Uterus (tissue), 4 donors: ENCODE measurements at places on chromosomes 12 and 14.

- peaks cover 15% of the 10 kb centered on the region for H3K4me1 ChIP-seq
- no peak for DNase-seq
- peak overlapping the region; percentile 72 for H3K27ac ChIP-seq
- H3K4me3 ChIP-seq: peak overlapping the region; percentile 20
- H3K27me3 ChIP-seq: no peaks in the 10 kb centered on the region
Measured at GRCh38 chr14:103139132-103140025, 16.1 kb downstream of the TNFAIP2 start.

- no peaks in the 10 kb centered on the region for H3K36me3 ChIP-seq
- no peak overlapping the region for H3K27ac ChIP-seq
- no peak for DNase-seq
- no peaks in the 10 kb centered on the region for H3K27me3 ChIP-seq
- no peak overlapping the region for H3K4me3 ChIP-seq
Measured at GRCh38 chr14:96091149-96091693, 52.1 kb downstream of the C14orf132 start.

- no peaks in the 10 kb centered on the region for H3K27me3 ChIP-seq
- H3K4me3 ChIP-seq: no peak overlapping the region
- H3K27ac ChIP-seq: no peak overlapping the region
Measured at GRCh38 chr14:81669308-81669707, 135.7 kb upstream of the SEL1L start.

DNA sequence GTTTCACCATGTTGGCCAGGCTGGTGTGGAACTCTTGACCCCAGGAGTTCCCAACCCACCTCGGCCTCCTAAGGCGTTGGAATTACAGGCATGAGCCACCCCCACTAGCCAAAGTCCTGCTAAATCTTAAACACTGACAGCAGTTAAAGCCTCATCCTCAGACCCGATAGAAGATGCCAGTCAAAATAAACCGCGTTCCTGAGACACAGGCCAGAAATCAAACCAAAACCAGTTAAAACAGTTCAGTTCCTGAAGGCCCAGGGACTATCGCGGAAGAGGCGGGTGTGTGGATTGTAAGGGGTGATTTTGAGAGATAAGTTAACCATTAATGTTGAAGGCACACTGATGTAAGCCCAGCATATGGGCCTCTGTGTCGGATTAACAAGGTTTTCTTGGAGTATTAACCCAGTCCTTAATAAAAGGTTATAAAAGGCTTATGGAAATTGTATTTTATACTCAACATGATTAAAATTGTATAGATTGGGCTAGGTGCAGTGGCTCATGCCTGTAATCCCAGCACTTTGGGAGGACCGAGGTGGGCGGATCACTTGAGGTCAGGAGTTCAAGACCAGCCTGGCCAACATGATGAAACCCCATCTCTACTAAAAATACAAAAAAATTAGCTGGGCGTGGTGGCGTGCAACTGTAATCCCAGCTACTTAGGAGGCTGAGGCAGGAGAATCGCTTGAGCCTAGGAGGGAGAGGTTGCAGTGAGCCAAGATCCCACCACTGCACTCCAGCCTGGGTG is 18.7 kb upstream of the CDCA4 start:
- no peaks in the 10 kb centered on the region for H3K4me1 ChIP-seq
- DNase-seq: no peak
- no peaks in the 10 kb centered on the region for H3K27me3 ChIP-seq
- H3K36me3 ChIP-seq: no peaks in the 10 kb centered on the region
- H3K4me3 ChIP-seq: no peak overlapping the region
- no peak overlapping the region for H3K27ac ChIP-seq

DNA sequence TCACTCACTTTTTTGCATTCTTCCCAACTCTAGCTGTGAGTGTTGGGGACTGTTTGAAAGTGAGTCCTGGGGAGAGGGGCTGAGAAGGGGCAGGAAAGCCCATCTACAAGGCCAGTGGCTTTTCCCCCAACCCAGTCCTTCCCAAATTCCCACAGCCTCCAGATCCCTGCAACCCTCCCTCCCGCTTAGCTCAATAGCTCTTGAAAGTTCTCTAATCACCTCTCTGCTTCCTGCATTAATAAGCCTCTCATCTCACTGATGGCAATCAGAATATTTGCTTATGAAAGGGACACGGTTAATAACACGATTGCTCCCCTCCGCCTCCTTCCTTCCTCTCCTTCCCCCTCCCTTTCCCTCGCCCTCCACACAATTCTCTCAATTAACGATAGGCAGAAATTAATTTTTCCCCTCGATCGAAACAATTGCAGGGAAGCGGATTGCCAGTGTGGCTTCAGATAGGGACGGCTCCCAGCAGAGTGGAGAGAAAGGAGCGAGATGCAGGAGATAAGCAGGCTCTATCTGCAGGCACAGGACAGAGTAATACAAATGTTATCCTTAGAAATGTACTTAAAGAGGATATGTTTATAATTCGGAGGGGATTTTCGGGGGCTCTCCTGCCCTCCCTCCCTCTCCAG is 15.1 kb upstream of the GPATCH2L start:
- no peaks in the 10 kb centered on the region for H3K27me3 ChIP-seq
- H3K4me1 ChIP-seq: no peaks in the 10 kb centered on the region
- no peak overlapping the region for H3K27ac ChIP-seq
- no peaks in the 10 kb centered on the region for H3K36me3 ChIP-seq
- no peak overlapping the region for H3K4me3 ChIP-seq
- no peak for DNase-seq

DNA sequence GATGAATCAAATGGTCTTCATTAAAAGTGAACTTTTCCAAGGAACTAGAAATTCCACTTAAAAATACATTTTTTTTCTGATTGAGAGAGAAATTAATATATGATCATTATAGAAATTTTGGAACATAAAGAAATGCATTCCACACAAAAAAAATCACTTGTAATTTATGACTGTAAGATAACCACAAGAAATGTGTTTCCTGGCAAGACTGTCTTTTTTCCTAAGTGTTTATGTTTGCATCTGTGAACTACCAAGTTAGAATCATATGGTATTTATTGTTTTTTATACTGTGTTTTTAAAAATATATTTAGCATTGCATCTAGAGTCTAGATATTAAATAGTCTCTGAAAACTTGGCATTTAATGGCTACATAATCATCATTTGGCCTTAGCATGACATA is 726.8 kb downstream of the BCL11B start:
- no peak for DNase-seq
- no peaks in the 10 kb centered on the region for H3K27me3 ChIP-seq
- no peak overlapping the region for H3K27ac ChIP-seq
- no peaks in the 10 kb centered on the region for H3K36me3 ChIP-seq
- H3K4me1 ChIP-seq: no peaks in the 10 kb centered on the region
- H3K4me3 ChIP-seq: no peak overlapping the region

DNA sequence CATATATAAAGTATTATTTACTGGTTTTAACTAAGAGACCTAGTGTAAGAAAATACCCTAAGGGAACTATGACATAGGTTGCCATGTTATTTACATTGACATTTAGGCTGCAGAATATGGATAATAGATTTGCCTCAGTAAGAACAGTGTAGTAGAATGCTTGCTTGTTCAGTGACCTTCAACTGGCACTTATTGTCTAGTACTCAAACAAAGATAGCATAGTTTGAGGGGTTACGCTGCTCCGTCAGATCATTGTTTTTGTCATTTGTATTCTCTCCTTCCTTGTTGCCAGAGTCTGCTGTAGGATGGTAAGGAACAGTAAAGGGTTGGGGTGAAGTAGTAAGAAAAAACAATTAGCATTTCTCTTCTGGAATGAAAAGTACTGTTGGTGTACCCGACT is 33.2 kb downstream of the TOGARAM1 start:
- H3K4me1 ChIP-seq: no peaks in the 10 kb centered on the region
- no peak overlapping the region for H3K27ac ChIP-seq
- no peak for DNase-seq
- no peak overlapping the region for H3K4me3 ChIP-seq
- no peaks in the 10 kb centered on the region for H3K27me3 ChIP-seq
- H3K36me3 ChIP-seq: no peaks in the 10 kb centered on the region

DNA sequence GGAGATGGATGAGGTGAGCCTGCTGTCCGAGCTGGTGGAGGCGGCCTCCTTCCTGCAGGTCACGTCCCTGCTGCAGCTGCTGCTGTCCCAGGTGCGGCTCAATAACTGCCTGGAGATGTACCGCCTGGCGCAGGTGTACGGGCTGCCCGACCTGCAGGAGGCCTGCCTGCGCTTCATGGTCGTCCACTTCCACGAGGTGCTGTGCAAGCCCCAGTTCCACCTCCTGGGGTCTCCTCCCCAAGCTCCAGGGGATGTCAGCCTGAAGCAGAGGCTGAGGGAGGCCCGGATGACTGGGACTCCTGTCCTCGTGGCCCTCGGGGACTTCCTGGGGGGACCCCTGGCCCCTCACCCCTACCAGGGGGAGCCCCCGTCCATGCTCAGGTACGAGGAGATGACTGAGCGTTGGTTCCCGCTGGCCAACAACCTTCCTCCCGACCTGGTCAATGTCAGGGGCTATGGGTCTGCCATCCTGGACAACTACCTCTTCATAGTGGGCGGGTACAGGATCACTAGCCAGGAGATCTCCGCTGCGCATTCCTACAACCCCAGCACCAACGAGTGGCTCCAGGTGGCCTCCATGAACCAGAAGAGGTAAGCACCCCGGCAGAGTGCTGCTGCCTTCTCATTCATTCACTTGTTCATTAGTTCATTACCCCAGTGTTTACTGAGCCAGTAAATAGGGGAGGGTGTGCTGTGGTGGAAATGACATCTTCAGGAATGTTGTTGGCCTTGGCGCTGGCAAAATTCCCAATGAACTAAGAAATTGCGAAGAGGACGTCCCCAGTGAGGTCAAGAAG is 774 bp upstream of the MANSC4 start:
- peak overlapping the region; percentile 97 for H3K27ac ChIP-seq
- H3K36me3 ChIP-seq: no peaks in the 10 kb centered on the region
- peak; percentile 30 for DNase-seq
- H3K4me1 ChIP-seq: peaks cover 4% of the 10 kb centered on the region
- peak overlapping the region; percentile 65 for H3K4me3 ChIP-seq

- no peaks in the 10 kb centered on the region for H3K27me3 ChIP-seq
- DNase-seq: no peak
- H3K27ac ChIP-seq: peak overlapping the region; percentile 98
- H3K36me3 ChIP-seq: no peaks in the 10 kb centered on the region
- no peaks in the 10 kb centered on the region for H3K4me1 ChIP-seq
Measured at GRCh38 chr12:28191051-28192048, 1.1 kb downstream of the CCDC91 start.

- H3K27ac ChIP-seq: no peak overlapping the region
- no peak for DNase-seq
- no peaks in the 10 kb centered on the region for H3K27me3 ChIP-seq
- H3K36me3 ChIP-seq: no peaks in the 10 kb centered on the region
Measured at GRCh38 chr14:99055816-99056215, 216.2 kb downstream of the BCL11B start.

DNA sequence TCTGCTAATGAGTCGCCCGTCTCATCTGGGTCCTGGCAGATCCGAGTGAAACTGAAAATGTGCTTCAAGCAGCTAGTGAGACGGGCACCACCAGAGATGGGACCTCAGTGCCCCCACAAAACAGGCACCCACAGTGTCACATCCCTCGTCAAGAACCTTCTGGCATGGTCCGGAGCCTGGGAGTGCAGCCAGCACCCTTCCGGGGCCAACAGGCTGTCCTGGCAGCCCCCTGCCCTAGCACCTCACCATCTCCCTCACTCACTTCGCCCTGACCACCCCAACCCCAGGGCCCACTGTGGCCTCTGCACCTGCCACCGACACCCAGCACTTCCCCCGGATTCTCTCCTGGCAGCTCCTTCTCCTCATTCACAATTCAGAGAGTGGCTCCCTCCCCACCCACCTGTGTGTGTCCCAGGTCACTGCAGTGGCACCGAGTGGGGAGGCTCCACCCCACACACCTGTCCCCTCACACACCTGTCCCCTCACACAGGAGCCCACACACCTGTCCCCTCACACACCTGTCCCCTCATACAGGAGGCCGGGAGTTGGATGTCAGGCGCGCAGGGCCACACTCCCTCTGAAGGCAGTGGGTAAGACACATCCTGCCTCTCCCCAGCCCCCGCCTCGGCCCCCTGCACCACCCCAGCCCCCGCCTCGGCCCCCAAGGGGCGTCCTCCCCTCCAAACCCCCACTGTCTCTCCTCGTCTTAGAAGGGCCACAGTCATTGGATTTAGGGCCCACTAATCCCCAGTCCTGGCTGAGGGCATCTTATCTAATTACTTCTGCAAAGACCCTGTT is 7.9 kb downstream of the GALNT9 start:
- no peaks in the 10 kb centered on the region for H3K36me3 ChIP-seq
- H3K27me3 ChIP-seq: no peaks in the 10 kb centered on the region
- no peak overlapping the region for H3K27ac ChIP-seq
- DNase-seq: no peak

GRCh38 chr12:9760699-9761418 is at the start of gene CD69:
CD69 (minus strand) TSS chr12:9760901; CDS start chr12:9760820, 81 bp downstream.
- no peak within 1 kb of the TSS for H3K27ac ChIP-seq
- no peaks in the 10 kb centered on the region for H3K4me1 ChIP-seq
- H3K4me3 ChIP-seq: no peak within 1 kb of the TSS
- no peaks in the 10 kb centered on the region for H3K27me3 ChIP-seq
- no peak for DNase-seq

- no peak for DNase-seq
- no peaks in the 10 kb centered on the region for H3K4me1 ChIP-seq
- no peaks in the 10 kb centered on the region for H3K36me3 ChIP-seq
- H3K27ac ChIP-seq: no peak overlapping the region
- H3K4me3 ChIP-seq: no peak overlapping the region
Measured at GRCh38 chr12:102009796-102010195, 52.0 kb downstream of the WASHC3 start.

DNA sequence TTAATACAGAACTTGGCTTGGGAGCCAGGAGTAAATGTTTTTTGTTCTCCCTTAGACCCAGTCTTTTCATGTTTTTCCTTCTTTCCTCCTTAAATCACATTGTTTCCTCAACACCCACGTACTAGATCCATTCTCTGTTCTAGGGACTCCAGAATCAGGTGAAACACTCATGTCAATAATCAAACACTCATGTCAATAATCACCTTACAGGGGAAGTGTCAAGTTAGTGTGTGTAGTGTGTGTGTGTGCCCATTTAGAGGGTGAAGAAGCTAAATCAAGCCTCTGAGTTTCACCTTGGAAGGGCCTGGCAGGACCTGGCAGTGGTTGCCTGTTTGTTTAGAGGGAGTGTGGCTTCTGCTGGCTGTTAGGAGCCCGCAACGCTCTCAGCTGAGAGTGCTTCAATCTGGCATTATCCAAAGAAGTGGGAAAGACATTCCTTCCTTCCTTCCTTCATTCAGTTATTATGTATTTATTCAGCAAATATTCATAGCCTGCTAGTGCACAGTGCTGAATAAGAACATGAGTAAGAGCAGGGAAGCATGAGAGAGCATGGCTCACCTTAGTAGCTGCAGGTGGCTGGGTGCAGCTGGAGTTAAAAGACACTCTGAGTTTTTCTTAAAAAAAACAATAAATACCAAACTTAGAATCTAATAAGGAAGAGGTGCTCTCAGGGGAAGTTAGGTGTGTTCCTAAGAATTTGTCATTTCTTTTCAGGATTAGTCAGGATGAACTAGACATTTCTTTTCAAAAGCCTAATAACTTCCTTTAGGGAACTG is 17.6 kb upstream of the EID3 start:
- H3K4me1 ChIP-seq: peaks cover 11% of the 10 kb centered on the region
- peak overlapping the region; percentile 86 for H3K27ac ChIP-seq
- no peaks in the 10 kb centered on the region for H3K27me3 ChIP-seq

GRCh38 chr14:80059041-80059440 is 152.3 kb downstream of the DIO2 start:
- H3K27ac ChIP-seq: no peak overlapping the region
- H3K27me3 ChIP-seq: no peaks in the 10 kb centered on the region
- H3K4me3 ChIP-seq: no peak overlapping the region
- no peaks in the 10 kb centered on the region for H3K4me1 ChIP-seq
- no peak for DNase-seq
